ENCODE measurements at places on chromosomes 3 and 15.

GRCh38 chr3:189157232-189158007 is 14.4 kb upstream of the TPRG1 start:
- no peak for DNase-seq

GRCh38 chr3:111237946-111238345 is 166.3 kb downstream of the NECTIN3 start:
- DNase-seq, result no peak

GRCh38 chr3:8663177-8664061 is 18.8 kb upstream of the SSUH2 start:
- DNase-seq, result peak; percentile 61

GRCh38 chr15:69454953-69455352 is 2.3 kb downstream of the RPLP1 start:
- DNase-seq, result no peak

DNA sequence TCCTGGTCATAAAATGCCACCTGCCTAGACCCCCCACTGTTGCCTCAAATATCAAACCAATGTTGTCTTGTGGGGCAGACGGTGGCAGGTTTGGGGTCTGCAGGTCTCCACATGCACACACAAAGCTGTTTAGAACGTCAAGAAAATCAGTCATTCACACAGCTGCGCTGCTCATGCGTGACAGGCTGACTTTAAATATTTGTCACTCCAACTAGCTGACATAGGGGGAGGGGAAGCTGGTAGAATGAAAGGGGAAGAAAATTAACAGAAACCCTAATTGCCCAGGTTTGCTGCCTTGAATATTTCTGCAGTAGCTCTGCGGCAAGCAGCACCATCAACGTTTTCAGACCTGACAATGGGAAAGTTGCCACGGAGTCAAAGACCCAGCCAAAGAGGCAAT is 201.8 kb downstream of the ABHD5 start:
- no peak for DNase-seq

DNA sequence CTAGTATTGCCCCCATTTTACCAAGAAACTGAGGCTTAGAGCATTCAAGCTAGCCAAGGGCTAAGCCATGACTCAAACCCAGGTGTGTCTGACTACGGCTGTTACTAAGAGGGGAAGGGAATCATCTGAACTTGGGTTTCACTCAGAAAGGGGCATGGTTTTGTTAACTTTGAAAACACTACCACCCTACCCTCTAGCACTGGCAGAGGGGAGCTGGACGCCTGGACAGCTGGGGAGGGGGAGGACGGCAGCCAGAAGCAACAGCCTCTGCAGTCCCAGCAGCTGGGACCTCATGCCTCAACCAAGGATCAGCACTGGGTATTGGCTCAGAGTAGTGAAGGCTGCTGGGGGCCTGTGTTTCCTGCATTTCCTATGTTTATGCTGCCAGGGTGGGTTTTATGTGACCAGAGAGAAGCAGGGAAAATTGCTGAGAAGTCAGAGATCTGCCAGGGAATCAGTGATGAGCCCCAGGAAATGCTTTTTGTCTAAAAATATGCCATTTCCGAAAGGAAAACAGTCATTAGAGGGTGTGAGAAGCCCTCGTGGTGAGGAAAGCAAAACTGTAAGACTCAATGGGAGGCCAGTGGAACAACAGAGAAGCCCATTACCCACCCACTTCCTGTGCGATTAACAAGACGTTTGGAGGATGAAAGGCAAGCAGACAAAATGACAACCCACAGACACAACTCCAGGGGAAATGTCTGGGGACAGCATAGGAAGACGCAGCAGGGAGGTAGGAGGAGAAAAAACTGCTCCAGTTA is 41.2 kb downstream of the LIPC start:
- peak; percentile 73 for DNase-seq

GRCh38 chr3:136898549-136898948 is 36.5 kb downstream of the NCK1 start:
- no peak for DNase-seq

DNA sequence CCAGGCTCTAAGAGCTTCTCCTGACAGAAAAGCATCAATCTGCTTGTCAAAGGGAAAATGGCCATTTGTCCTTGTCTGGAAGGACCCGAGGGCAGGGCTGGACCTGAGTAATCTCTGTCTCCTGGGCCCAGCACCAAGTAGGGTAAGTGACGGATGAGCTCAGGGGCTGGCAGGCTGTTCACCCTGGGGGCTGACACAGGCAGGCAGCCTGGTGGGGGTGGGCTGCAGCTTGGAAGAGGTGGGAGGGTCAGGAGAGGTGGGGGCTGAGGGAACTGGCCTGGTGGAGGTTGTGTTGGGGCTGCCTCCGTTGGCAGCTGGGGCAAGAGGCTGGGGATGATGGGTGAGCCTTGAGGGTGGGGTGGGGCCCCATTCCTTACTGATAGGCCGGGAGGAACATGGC is 42.3 kb upstream of the ADPGK start:
- no peak for DNase-seq

DNA sequence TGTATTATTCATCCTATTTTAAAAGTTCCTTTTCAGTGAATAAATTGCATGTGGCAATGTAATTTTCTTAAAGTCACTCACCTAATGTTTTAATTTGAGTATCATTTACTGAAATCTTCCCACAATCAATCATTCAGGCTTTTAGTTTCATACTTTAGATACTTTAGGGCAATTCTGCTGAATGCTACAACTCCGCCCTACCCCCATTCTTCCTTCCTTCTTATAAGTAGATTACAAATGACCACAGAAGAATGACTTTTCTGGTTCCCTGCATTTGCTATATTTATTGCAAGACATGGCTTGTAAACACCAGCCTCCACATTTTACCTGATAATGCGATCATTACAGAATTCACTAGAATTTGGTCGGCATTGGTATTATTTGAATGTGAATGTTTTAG is 1061.9 kb downstream of the FHIT start:
- no peak for DNase-seq

DNA sequence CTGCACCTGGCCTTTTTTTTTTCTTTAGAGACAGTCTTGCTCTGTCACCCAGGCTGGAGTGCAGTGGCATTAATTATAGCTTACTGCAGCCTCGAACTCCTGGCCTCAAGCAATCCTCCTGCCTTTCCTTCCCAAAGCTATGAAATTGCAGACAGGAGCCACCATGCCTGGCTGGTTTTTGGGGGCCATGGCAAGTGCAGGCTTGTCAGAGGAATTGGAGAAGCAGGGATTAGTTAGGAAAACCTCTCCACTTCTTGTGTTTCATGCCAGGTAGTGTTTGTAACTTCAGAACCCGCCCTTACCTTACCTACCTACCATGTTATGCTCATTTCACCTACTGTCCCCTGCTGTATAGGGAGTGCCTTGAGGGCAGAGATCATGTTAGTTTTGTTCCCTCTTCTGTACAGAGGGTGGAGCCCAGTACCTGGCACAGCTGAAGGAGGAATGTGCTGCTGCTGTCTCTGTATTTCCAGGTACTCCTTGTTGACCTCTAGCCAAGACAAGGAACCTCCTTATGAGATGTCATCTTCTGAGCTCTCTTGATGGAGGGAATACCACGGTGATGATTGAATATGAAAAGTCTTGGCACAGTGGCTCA is 43.8 kb downstream of the TRAK1 start:
- no peak for DNase-seq

DNA sequence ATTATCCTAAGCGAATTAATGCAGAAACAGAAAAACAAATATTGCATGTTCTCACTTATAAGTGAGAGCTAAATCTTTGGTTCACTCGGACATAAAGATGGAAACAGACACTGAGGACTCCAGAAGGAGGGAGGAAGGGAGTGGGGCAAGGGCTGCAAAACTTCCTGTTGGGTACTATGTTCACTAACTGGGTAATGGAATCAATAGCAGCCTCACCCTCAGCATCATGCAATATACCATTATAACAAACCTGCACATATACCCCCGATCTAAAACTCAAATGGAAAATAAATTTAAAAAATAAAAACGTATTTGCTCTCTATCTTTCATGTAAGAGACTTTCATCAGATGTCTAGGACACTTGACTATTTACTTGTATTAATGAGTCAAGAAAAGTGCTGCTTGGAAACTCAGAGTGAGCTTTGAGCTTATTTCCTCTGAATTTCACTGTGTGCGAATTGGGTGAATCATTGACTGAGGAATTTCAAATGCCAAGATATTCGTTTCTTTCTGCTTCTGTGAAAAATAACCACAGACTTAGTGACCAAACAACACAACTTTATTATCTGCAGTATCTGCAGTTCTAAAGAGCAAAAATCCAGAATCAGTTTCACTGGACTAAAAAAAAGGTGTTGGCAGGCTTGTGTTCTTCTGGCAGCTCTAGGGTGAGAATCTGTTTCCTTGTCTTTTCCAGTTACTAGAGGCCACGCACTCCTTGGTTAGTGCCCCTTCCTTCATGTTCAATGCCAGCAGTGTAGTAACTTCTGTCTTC is 18.4 kb downstream of the TM4SF18 start:
- no peak for DNase-seq

DNA sequence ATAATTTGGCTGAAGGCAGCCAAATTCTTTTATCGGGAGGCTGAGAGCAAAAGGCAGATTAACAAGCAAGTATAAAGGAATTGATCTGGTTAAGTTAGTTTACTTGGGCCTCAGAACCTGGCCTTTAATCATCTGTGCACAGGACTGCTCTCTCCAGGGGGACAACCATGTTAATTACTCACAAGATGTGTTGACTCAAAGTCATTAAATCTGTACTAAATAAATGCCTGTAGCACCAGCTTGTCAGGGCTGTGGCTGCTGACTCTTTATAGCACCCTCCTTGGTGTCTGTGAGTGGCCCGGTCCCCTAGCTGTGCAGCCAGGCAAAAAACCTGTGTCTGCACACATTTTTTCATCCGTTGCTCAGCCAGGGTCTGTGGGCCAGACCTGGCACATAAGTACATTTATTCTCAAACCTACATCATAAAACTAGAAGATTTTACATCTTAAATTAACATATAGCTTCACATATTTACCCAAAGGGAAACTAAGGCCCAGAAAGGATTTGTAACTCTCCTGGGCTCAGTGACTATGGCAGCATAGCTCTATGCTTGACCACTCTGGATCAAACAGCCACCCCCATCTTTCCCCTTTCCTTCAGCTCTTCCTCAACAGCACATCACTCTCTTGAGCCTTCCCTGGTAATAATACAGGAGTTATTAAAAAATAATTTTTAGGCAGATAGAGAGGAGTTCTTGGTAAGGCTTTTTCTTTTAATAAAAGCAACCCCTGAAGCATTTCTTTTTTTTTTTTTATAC is 51.4 kb downstream of the NCEH1 start:
- DNase-seq, result no peak

DNA sequence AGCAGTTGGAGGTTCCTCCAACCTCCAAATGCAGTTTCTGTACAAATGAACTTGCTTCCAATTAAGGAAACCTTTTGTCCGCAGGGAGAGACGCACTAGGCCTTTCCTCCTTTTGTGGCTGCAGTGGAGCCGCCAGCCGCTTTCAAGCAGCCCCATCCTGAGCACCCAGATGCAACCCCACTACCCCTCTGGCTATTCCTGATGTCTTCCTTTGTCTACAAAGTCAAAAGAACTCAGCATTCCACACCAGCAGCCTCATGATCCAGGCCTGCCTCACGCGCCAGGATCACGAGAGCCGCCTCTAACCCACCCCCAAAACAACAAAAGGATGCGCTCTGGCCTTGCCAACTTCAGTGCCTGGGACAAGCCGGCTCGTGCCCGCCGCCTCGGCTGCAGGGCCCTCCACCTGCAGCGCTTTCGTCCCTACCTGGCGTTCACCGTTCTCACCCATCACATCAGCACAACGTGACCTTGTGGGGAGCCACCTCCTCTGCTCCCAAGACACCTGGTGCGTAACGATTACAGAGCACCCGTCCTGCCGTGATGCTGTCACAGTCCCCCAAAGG is 48.2 kb upstream of the MUC4 start:
- no peak for DNase-seq

DNA sequence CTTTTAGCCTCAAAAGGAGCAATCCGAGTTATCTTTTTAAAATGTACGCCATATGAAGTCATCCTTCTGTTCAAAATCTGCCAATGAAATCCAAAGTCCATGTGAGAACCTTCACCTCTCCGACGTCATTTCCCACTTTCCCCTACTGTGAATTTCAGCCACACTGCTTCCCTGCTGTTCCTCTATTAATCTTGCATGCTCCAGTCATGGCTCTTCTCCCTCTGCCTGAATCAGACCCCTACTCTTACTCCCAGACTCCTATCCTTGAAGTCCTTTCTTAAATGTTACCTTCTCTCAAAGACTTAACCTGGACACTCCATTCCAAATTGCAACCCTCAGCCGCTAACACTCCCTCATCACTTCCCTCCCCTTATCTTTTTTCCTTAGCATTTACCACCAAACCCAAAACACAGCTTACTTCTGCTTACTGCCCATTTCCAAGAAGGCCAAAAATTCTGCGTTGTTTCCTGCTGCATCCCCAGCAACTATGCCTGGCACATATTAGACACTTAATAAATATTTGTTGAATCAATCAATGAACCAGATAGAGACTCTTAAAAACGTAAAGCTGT is 1.2 kb downstream of the NKIRAS1 start:
- DNase-seq, result no peak

GRCh38 chr3:62566022-62566557 is 192.7 kb upstream of the FEZF2 start:
- DNase-seq, result no peak

DNA sequence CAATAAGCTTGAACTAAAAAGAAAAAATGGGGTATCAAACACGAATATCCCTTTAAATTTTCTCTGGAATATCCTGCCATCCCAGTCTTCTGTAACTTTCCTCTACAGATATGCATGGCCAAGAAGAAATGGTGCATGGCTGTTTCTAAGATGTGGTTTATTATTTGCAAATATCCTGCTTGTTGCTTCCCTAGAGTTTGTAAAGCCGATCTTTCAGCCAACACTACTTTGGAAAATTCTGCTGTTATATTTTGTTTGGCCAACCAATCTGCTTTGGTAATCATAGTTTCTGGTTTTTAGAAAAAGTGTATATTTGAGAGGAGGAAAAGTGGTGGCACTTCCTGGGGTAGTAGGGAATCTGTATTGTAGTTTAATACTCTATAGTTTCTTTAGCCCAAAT is 13.9 kb downstream of the PHLDB2 start:
- DNase-seq, result no peak

GRCh38 chr3:188421151-188421821 is 267.3 kb downstream of the LPP start:
- no peak for DNase-seq

- DNase-seq, result peak; percentile 31
Measured at GRCh38 chr3:152458376-152459117, 189.8 kb downstream of the MBNL1 start.
